Sigmoid colon (tissue), 7 donors: ENCODE measurements at places on chromosomes 12 and 14. TPM values are rescaled to one million over a fixed set of nuclear protein-coding genes. Genes with fewer than 3 reads are reported as not detected.

GRCh38 chr14:33052943-33053342, 114.3 kb downstream of the NPAS3 start:
- DNase-seq = no peak

DNA sequence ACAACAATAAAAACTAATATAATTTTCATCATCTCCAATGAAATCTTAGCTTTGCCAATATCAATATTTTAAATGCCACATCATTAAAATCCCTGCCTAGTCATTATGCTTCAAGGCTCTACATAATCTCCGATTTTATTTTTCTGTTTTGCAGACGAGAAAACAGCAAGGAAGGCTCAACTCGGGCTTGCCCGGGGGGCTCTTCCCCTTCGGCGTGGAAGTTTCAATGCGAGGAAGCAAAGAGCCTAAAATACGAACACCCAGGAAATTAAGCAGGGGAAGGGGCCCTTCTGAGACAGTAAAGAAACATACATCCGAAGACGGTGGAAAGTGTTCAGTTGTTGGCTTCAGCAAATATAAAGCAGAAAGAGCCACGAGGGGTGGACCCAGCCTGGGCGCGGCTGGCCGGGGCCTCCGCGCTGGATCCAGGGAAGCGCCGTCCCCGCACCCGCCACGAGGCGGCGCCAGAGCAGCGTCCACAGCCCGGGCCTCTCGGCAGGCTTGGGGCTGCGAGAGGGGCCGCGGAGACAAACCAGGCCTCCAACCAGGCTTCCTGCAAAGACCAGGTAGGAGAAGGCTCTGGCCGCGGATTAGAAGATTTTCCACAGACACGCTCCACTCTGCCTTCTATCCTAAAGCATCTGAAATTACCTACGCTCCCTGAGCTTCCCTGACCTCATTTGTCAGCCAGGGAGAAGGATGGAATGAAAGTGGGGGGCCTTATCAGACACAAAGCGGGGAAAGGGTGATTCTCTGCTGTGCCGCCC, 77.2 kb downstream of the SERPINA3 start:
- DNase-seq = peak; percentile 75

GRCh38 chr12:110744601-110745264, 2.0 kb upstream of the PPP1CC start:
- no peak for DNase-seq

GRCh38 chr12:116818341-116818856, 62.8 kb downstream of the HRK start:
- no peak for DNase-seq

- no peak for DNase-seq
Observed at GRCh38 chr14:100738269-100738691, 11.6 kb downstream of the DLK1 start.

- no peak for DNase-seq
Observed at GRCh38 chr14:39233680-39234326, at the start of gene MIA2. MIA2 (plus strand) TSS chr14:39233915; CDS start chr14:39234115, 200 bp downstream.

DNA sequence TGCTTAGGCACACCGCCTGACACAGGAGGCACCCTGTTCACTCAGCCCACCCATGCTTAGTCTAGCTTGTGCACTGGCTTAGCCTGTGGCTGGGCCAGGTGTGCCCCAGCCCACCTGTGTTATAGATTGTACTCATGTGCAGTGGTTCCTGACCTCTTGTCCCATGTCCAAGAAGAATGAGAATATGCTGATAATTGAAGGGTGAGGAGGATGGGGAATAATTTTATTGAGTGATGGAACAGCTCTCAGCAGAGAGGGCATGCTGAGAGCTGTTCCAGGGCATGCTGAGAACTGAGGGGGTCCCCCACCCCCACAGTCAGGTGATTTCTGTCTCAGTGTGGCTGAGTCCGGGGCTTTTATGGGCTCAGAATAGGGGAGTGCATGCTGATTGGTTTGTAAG, 395.9 kb downstream of the FUT8 start:
- DNase-seq = no peak

- no peak for DNase-seq
Observed at GRCh38 chr12:103912069-103912468, 18.1 kb upstream of the HSP90B1 start.

DNA sequence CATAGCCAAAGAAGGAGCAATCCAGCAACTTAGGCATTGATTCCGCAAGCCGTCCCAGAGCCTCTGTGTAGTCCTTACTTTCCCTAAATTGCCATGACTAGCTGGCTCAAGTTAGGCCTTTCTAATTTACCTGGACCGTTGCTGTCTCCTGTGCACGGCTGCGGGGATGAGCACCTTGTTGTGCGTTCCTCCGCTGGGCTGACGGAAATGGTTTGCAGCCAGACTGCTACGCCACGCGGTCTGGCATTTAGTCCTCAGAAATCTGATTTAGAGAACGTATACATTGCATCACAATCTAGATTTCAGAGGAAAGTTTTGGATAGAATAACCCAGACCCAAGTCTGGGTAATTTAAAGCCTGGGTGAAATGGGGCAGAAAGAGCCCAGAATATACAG, 133.2 kb upstream of the ARHGAP5 start:
- no peak for DNase-seq

GRCh38 chr12:93759512-93760081, 82.4 kb downstream of the CRADD start:
- DNase-seq = no peak

DNA sequence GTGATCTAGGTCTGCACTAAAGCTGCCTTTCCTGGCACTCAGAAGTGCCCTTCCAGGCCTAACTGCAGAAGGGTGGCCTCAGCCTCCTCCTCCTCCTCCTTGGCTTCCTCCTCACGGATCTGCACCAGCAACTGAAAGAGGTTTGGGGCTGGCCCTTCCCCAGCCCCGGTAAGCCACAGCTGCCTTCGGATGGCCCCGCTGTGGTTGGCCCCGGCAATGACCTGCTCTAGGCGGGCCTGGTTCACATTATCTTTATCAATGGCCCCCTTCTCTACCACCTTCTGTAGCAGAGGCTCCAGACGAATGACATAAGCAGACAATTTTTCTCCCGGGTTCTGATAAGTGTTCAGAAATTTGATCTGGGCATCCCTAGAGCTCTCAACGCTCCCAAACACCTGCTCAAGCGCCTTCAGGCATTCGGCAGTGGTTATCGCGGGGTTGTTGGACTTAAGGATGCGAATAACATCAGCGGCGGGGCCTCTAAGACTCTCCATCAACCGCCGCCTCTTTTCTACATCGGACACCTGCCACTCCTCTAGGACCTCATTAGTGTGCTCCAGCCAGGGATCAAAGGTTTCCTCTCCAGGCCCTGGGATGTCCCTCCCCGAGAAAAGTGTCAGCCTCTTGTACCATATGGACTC, 1.5 kb downstream of the PNMA1 start:
- DNase-seq = no peak

DNA sequence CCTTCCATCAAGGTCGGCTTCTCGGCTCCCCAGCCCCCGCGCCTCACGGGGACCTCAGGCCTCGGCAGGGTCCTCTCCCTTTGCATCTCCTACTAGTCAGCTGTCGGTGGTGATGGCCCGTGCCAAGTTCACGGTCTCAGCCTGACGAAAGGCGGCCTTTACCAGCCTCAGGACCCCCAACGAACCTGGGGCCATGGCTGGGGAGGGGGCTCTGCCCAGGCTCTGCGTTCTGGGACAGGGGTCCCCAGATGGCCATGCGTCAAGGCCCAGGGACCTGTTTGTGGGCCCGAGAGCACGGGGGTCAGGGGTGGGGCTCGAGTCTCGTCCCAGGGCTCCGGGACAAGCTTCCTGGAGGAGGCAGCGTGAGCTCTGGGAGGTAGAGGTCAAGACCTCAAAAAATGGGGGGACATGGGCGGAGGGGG, 32.8 kb upstream of the DEGS2 start:
- peak; percentile 70 for DNase-seq

GRCh38 chr14:77390188-77390587, 13.0 kb downstream of the SAMD15 start:
- DNase-seq = no peak

DNA sequence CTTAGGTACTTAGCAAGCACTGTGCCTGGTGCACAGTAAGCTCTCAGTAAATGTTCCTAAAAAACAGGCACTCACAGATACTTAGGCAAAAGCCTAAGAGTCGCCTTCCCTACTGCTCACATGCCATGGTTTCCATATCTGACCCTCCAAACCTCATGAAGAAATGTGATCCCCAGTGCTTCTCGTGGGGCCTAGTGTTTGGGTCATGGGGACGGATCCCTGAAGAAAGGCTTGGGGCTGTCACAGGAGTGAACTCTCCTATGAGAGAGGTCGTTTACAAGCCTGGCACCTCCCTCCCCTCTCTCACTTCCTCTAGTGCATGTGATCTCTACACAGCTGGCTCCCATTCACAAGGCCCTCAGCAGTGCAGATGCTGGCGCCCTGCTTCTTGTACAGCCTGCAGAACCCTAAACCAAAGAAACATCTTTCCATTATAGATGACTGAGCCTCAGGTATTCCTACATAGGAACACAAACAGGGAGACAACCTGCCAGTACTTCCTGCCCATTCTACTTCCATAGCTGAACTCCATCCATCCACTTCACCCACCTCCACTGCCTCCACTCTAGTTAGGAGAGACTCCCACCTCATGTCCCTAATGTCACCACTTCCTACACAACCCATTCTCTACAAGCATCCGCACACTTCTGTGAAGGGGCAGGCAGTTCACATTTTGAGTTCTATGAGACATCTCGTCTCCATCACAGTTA, 2.9 kb downstream of the SLC15A4 start:
- DNase-seq = peak; percentile 74

- DNase-seq = no peak
Observed at GRCh38 chr12:109551108-109551507, 22.2 kb downstream of the MMAB start.

GRCh38 chr12:48937170-48937569, 11.9 kb upstream of the FKBP11 start:
- no peak for DNase-seq

GRCh38 chr14:103923863-103924262, 4.4 kb upstream of the TDRD9 start:
- no peak for DNase-seq

- no peak for DNase-seq
Observed at GRCh38 chr14:102491786-102492530, 17.6 kb downstream of the ANKRD9 start.

DNA sequence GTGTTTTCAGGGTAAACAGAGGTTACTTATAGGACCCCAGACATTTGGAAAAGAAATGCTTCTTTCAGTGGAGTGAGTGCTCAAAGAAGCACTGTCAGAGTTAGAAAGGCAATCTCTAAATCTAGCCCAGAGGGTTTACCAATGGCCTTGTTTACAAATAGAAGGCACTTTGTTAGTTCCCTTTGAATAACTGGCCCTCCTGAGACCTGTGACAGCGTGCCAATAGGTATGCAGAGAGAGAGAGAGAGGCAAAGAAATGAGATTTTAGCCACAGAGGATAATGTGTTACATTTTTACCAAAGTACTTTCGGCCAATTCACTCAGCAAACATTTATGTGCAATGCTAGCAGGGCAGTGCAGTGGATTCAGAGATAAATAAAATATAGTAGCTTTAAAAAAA, 41.9 kb downstream of the TPH2 start:
- DNase-seq = no peak

DNA sequence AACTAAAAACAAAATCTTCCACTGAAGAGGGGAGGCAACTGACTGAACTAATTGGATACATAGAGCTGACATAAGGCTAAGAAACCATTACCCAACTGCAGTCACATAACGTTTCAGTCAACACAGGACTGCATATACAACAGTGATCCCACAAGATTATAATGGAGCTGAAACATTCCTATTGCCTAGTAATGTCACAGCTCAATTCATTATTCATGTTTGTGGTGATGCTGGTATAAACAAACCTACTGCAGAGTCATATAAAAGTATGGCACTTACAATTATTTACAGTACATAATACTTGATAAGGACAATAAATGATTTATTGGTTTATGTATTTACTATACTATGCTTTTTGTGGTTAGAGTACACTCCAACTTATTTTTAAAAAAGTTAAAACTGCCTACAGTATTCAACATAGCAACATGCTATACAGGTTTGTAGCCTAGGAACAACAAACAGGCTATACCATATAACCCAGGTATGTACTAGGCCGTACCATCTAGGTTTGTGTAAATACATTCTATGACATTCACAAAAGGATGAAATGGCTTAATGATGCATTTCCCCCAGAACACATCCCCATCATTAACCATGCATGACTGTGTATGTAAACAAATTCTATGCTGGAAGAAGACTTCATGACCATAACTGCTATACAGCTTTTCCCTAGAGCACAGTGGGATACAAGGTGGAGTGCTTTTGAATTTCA, 4.3 kb downstream of the NAP1L1 start:
- no peak for DNase-seq

DNA sequence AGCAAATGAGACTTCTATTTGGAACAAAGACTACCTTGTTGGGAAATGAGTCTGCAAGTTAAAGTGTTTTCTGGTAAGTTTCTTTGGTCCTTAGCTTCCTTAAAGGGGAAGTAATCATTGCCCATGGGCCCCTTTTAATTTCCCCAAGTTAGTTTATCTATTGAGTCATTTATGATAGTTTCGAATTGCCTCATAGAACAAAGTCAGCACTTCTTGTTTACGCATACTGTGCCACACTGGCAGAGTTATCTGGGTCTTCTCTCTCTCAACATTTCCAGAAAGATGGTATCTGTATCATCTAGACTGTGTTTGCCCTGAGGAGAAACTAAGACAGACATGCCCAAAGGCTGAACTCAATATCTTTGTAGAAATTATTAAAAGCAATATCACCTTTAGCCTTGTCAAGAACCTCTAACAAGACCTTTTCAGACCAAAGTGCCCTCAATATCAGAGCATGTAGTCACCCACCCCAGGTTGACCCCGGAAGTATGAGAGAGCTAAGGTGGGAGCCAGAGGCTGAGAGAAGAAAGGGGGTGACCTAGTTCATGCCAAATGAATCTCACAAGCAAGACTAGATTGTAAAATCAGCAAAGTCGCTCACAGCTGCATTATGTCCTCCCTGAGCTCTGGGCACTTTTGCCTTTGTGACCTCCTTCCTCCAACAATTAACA, 40.0 kb downstream of the GPR65 start:
- no peak for DNase-seq

DNA sequence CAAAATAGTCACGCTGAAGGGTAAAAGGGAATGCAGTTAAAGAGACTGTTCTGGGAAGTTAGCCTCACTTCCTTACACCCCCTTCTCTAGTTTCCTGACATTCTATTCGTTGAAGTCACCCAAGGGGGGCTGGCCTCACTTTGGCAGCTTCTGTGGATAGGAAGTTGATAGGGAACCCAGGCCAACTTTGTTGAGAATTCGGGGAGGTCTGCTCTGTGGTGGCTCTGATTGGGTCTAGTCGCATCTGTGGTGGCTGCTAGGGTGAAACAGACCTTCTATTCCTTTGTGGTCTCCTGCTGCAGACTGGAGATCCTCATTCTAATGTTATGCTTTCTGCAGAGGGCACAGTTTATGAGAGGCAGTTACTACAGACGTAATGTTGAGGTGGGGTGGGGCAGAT, 28.8 kb upstream of the GZMB start:
- no peak for DNase-seq

- no peak for DNase-seq
Observed at GRCh38 chr12:15543347-15543746, 221.0 kb downstream of the PTPRO start.

The BEGAIN gene
- polyA plus RNA-seq = 0.90 TPM

The GDF3 gene
- not detected for polyA plus RNA-seq

The TAS2R10 gene
- 0.09 TPM for polyA plus RNA-seq

The IAPP gene
- 2.4 TPM for polyA plus RNA-seq

The RHEBL1 gene
- not detected for polyA plus RNA-seq

The SMCO2 gene
- polyA plus RNA-seq = not detected

The LRRC43 gene
- not detected for polyA plus RNA-seq

The CCDC177 gene
- polyA plus RNA-seq = not detected

The TAS2R31 gene
- polyA plus RNA-seq = not detected

The SYNE3 gene
- 6.3 TPM for polyA plus RNA-seq

The SSTR1 gene
- polyA plus RNA-seq = 3.0 TPM

The ABCD2 gene
- polyA plus RNA-seq = 0.89 TPM
